NCI-H1105 treated with DMSO at 0.1 percent for 48 hours (cell line): ENCODE measurements at places on chromosomes 12 and 14.
A peak's percentile ranks its signal among the peaks of the same experiment; 100 is the strongest.

DNA sequence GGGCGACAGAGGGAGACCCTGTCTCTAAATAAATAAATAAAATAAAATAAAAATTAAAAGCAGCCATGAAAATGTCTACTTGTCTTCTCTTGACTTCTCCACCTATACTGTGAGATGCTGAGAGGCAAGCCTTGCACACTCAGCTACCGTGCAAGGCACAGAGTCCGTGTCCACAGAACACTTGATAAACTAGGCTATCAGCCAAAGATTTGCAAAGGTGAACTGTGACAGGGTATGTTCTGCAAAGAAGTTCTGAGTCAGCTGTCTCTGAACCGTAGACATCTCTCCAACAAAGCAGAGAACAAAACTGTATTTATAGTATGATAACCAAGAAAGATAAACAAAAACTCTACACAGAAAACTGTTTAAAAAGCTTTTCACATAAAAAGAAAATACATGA, 35.5 kb downstream of the STXBP6 start:
- DNase-seq, result no peak

GRCh38 chr12:102299731-102300130, 102.1 kb upstream of the PMCH start:
- no peak for DNase-seq

DNA sequence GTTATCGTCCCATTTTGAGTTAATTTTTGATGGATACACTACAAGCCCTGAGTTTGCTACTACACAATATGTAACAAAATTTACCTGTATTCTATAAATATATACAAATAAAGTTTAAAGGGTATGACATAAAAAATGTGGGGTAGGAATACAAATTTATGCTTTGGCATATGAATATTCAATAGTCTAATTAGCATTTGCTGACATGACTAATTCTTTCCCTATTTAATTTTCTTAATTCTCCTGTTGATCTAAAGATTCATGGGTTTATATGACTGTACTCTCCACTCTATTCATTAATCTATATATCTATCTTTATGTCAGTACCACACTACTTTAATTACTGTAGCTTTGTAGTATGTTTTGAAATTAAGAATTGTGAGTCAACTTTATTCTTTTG, 1840.7 kb upstream of the FLRT2 start:
- DNase-seq, result no peak

DNA sequence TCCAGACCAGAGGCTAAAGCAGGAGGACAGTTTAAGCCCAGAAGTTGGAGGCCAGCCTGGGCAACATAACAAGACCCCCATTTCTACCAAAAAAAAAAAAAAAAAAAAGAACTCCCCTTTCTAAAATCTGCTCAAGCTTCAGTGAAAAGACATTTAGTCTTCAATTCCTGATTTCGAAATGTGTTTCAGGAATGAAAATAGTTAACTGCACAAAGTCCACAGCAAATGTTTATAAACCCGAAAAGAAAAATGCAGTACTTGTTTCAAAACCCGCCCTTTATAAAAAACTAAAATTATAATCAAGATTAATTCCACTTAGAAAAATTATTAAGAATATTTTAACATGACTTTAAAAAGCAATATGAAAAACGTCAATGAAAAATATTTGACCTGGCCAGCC, 12.1 kb downstream of the ATXN2 start:
- no peak for DNase-seq

DNA sequence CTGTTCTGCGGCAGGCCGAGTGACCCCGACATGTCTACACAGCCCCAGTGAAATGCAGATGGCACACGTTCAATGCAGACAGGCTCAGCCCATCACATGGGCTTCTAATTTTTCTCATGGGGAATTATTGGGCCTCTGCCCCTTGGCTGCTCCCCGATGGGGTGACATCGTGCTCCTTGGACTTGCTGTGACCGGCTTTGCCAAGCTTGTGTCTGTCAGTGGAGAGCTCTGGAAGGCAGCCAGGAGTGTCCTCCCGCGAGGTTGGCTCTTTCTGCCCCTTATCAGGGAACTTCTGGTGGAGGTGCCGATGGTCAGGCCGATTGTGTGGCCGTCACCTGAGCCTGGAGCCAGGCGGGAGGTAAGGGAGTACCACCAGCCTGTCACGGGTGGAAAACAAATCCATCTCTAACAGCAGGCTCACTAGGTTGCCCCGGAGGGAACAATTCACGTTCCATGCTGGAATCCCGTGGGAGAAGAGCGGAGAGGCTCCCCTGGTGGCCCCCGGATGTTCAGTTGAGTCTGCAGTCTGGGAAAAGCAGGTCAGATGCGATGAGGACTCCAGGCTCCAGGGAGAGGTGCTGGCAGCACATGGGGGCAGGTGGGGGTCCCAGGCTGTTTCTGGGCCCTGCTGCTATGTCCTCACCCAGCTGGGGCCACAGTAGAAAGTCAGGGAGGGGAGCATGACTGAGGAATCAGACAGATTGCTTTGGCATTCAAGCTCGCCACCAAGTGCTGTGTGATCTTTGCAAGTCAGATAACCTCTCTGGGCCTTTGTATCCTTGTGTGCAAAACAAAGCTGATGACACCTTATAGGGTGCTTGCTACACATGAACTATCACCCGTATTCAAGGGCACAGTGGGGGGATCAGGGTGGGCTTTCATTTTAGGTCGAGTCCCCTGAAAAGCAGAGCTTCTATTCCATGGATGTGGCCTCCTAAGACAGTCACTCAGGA, 43.2 kb upstream of the EML1 start:
- no peak for DNase-seq

- peak; percentile 39 for DNase-seq
These were observed 58.2 kb downstream of the GALNT9 start for GRCh38 chr12:132270969-132271754.

GRCh38 chr14:86780461-86780860, 1212.5 kb downstream of the GALC start:
- no peak for DNase-seq

GRCh38 chr12:77294016-77294415, 228.6 kb upstream of the E2F7 start:
- no peak for DNase-seq

DNA sequence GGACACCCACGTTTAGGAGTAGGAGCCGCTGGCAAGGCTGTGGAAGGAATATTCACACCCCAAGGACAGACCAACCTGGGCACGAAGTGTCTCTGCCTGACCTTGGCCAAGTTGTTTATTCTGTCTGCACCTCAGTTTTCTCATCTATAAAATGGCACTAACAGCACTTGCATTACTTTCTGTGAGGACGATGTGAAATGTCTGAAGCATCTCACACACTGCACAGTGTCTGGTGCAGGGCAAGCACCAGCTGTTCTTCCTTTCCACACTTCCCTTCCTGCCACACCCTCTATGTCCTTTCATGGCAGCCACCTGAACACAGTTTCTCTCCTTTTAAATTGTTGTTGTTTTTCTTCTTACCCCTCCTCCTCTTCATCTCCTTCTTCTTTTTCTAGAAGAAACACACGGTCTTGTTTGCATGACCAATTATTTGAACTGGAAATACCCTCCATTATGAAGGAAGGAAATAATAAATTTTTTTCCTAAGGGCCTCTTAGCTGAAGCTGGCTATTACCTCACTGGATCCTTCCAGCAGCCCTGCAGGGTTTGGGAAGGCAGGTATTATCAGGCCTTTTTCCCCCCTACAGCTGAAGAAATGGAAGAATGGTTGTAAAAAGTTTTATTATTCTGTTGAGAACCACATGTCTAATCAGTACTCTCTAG, 42.9 kb upstream of the ATP23 start:
- no peak for DNase-seq

DNA sequence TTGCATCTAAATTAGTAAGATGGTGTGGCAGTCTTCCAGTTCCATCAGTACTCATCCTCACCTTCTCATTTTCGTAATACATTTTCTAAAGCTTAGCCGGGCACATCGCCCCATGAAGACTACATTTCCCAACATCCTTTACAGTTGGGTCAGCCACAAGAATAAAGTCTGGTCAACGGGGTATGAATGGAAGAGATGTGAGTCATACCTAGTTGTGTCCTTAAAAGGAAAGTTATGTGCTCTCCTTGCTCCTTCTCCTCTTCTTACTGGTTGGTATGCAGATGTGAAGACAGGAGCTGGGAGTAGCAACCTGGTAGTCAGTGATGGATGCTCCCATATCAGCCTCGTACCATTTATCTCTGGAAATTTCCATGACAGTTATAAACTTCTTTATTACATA, 35.9 kb upstream of the EGLN3 start:
- DNase-seq, result no peak
